Pancreas (tissue), 10 donors: ENCODE measurements at places on chromosomes 13 and 19. TPM values are rescaled to one million over a fixed set of nuclear protein-coding genes. Genes with fewer than 3 reads are reported as not detected.

- no peak for DNase-seq
Observed at GRCh38 chr13:71798707-71799106, 68.3 kb downstream of the DACH1 start.

DNA sequence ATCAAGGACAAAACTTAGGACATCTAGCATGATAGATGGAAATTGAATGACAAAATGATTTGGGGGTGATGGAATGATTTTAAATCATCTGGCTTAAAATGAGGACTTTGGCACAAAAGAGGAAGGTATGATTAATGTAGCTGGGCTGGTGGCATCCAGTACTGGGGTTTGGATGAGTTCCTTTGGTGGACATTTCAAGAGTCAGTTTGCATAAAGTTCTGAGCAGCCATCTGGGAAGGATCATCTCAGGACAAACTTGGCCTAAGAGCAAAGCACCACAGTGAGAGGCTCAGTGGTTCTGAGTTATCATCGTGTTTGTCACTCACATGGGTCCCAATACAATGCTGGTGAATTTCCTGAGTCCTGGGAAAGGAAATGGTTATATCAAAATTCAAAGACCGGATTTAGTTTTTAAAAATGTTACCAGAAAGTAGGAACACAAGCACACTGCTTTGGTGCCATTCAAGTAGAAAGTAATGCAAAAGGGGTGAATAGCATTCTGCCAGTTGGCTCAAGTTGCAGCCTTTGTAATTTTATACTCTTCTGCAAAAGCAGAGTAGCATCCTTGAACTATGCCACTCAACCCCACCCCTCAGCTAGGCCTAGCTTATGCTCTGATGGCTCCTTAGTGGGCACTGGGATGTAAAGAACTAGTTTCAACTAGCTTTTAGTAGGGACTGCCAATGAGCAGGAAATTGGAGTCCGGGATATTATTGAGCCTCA is 219.0 kb downstream of the COG6 start:
- DNase-seq: no peak

DNA sequence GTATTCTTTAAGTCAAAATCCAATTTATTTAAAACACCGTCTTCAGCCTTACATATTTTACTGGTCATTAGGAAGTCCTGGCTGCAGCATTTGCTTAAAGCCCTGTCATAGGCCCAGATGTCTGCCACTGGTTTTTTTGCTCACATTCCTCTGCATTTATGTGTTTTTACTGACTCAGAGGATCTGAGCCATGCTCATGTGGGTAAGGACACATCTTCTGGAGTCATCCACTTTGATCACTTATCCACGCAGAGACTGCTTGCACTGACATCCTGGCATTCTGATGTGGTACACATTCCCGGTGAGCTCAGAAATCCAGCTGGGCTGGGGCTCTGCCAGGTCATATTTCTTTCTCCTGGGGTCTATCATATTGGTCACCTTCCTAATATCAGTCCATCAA is 531.7 kb upstream of the ARGLU1 start:
- no peak for DNase-seq

DNA sequence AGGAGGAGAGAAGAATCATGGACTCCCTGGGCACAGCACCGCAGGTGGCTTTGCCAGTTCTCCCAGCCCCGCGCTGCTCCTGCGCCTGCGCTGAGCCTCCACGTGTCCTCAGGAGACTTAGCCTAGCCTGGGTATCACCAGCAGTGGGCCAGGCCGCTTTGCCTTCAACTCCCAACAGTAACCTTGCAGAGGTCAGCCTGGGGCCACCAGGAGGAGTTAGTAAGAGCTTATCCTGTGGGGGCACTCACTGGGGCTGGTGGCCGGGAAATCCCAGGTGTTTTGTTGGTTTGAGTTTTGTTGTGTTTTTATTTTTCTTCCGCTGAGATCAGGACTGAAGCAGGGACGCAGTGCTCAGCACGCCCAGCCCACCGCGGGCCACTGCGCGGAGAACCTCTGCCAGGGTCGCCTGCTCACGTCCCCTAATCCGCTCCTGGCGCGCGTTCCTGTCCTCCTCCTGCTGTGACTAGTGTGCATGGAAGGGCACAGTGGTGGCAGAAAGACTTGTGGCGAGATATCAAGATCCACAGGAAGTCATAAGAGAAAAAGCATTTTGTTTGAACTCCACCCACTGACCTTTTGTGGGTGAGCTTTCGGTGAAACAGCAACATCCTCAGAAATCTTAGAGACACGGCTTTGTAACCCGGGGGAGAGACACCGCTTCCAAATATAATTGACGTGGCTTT is 207.4 kb upstream of the RFC3 start:
- peak; percentile 40 for DNase-seq

DNA sequence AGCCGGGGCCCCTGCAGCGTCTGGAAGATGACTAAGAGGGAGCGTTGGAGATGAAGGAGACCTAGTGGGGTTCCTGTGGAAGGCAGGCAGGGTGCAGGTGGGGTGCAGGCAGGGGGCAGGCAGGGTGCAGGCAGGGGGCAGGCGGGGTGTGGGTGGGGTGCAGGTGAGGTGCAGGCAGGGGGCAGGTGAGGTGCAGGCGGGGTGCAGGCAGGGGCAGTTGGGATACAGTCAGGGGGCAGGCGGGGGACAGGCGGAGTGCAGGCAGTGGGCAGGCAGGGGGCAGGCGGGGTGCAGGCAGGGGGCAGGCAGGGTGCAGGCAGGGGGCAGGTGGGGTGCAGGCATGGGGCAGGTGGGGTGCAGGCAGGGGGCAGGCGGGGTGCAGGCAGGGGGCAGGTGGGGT is 142.8 kb downstream of the SOX1 start:
- no peak for DNase-seq

- DNase-seq: no peak
Observed at GRCh38 chr13:113648216-113648610, 9.8 kb downstream of the ATP4B start.

DNA sequence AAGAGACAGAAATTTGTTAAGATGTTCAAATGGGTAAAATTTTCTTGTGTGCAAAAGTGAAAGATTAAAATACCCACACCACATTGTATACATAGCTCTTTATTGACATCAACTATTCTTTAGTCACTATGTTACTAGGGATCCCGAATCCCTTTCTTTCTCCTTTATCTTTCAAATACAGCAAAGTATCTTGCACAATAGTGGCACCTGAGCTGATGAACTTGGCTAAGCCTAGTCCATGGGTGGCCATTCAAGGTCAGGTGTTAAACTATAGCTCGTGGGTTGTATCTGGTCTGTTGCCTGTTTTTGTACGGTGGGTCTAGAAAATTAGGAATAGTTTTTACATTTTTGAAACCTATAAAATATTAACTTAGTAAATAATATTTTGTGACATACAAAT is 210.9 kb downstream of the SLITRK6 start:
- DNase-seq: no peak

DNA sequence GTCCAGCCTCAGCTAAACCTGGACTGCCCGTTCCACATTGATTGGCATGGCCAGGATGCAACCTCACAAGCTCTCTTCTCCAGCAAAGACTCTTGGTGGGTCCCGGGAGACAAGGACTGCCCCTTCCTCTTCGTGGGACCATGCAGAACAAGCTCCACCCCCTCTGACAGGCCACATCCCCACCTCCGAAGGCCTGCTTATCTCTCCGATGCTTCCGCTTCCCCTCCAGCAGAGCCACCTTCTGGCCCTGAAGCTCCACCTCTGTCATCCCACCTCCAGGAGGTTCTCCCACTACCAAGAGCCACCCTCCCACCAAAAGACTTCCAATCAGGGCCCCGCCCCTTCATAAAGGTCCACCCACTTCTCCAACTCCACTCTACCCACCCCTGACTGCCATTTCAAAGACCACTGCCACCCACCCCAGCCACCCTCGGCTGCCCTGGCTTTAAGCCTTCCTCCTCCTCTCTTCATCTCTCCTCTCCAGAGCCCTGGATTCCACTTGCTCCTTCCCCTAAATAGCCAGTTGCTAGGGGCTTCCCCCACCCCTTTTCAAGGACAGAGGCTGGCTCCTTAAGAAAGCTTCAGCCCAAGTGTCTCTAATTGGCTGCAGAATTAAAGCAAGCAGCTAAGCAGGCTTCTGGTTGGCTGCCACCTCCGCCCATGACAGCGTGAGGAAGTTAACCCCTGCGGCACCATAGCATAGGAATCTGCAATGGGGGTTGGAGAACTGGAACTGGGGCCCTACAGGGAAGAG is 9.9 kb downstream of the LRFN1 start:
- no peak for DNase-seq

DNA sequence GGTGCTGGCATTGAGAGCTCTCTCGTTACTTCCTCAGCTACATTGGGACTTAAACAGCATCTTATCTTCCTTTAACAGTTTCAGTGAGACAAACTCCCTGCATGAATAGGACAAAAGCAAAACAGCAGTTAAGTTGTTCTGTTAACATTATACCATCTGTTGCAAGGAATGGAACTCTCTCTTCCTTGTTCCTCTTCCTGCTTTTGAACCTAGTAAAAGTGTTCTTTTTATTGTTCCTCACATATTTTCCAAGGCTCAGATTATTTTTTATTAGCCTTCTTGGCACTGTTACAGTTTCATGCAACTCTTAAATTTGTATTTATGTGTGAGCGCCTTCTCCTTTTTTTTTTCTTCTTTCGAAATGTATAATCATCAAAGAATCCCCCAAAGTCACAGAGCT is 202.6 kb upstream of the UFM1 start:
- DNase-seq: no peak

DNA sequence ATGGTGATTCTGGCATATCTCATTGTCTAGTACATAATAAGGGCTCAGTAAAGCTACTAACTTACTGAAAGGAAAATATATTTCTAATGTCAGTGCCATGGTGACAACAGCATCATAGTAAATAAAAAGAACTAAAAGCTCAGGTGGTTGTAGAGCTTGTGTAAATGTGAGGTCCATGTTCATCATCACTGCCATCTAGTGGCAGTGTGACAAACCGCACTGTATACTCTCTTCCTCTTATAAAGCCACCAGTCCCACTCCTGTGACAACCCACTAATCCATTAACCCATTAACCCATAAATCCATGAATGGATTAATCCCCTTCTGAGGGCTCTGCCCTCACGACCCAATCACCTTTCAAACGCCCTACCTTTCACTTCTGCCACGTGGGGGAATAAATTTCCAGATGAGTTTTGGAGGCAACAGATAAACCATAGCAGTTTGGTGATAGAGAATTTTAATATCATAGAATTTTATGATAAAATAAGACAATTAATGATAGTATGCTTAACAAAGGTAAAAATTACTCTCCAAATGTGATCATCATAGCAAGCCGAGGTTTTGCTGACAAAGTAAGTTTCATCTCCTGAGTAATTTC is 160.4 kb upstream of the SGCG start:
- no peak for DNase-seq

DNA sequence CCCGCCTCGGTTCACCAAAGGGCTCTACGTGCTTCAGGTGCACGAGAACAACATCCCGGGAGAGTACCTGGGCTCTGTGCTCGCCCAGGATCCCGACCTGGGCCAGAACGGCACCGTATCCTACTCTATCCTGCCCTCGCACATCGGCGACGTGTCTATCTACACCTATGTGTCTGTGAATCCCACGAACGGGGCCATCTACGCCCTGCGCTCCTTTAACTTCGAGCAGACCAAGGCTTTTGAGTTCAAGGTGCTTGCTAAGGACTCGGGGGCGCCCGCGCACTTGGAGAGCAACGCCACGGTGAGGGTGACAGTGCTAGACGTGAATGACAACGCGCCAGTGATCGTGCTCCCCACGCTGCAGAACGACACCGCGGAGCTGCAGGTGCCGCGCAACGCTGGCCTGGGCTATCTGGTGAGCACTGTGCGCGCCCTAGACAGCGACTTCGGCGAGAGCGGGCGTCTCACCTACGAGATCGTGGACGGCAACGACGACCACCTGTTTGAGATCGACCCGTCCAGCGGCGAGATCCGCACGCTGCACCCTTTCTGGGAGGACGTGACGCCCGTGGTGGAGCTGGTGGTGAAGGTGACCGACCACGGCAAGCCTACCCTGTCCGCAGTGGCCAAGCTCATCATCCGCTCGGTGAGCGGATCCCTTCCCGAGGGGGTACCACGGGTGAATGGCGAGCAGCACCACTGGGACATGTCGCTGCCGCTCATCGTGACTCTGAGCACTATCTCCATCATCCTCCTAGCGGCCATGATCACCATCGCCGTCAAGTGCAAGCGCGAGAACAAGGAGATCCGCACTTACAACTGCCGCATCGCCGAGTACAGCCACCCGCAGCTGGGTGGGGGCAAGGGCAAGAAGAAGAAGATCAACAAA is 2.6 kb downstream of the PCDH17 start:
- peak; percentile 21 for DNase-seq

DNA sequence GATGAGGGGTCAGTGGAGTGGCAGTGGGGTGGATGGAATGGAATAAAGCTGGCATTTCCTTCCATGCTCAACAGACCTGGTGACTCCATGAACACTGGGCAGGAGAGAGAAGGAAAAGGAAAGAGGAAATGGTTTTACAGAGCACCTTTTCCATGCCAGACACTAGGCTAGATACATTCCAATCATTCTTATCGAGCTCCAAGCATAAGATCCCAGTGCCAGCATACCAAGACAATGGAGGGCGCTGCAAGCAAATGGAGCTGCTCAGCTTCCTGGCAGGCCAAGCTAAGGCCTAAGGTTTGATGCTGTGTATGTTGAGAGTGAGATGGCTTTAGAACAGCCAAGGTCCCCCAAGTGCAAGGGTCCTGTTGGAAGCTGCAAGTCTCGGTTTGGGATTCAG is 113.2 kb downstream of the HSPH1 start:
- DNase-seq: no peak

GIPC3 gene
- polyA plus RNA-seq: 0.92 TPM

ZSCAN5B gene
- 0.07 TPM for polyA plus RNA-seq

ZNF69 gene
- 13.8 TPM for polyA plus RNA-seq

NXNL1 gene
- polyA plus RNA-seq: 0.19 TPM

FXYD1 gene
- 9.3 TPM for polyA plus RNA-seq

STARD13 gene
- polyA plus RNA-seq: 7.8 TPM

MEDAG gene
- 5.9 TPM for polyA plus RNA-seq
